ENCODE measurements at places on chromosomes 6 and 20.

GRCh38 chr6:20630617-20631548 lies 96.6 kb downstream of the CDKAL1 start:
- DNase-seq, result no peak

- DNase-seq, result no peak
Observed at GRCh38 chr6:149007846-149008245, 261.0 kb downstream of the UST start.

- DNase-seq, result peak; percentile 46
Observed at GRCh38 chr6:165884813-165885765, 222.0 kb upstream of the PDE10A start.

DNA sequence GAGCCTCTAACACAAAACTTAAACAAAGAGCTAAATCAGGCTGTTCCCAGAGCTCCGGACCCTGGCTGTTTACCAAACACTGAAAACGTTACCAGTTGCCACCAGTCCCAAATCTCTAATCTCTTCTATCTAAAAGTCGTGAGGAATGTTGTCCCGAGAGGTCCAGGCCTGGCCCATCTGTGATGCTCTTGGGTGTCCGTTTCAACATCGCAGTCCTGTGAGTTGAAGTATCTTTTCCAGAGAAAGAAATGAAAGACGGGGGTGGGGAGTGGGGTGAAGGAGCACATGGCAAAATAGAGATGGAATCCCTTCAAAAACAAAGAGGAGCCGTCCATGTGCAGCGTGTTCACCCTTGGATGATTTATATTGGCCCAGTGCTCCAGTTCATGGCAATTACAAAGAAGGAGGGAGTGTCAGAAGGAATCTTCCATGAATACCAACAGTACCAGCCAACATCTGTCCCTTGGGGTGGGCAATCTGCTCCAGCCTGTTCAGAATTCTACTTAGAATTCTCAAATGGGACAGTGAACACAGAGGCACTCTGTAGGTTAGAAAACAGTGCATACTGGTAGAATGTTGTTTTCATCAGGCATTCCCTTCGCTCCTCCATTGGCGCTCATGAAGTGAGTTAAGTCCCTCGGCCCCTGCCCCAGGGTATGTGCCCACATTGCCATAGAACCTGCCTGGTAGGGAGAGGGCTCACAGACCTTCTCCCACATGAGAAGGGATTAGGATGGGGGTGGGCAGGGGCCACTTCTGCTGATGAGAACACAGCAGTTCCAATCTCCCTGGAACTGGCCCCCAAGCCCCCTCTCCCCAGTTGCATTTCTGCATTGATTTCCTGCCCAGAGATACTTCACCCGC lies 112.1 kb downstream of the LY86 start:
- DNase-seq, result no peak

GRCh38 chr6:47420394-47421371 lies 56.9 kb upstream of the CD2AP start:
- no peak for DNase-seq

Measured in MM.1S (cell line).